ENCODE measurements at places on chromosomes 13 and 19.

DNA sequence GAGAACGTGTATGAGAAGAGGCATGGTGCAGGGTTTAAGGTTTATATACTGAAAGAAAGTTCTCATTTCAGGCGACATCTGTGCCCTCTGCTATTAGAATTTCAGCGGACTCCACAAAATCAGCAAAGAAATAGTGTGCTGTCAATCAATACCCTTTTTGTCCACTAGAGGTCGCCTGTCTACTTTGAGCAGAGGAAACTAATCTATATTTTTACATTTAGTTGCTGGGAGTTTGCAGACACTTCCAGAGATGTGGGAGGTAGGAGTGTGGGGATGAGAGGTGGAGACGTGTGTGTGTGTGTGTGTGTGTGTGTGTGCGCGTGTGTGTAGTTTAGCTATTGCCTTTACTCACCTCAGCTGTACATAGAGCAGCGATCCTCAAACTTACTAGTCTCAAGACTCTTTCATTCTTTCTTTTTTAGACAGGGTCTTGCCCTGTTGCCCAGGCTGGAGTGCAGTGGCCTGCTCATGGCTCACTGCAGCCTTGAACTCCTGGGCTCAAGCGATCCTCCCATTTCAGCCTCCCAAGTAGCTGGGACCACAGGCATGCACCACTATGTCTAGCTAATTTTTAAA lies 9.7 kb downstream of the INAFM1 start:
- peak; percentile 68 for DNase-seq

DNA sequence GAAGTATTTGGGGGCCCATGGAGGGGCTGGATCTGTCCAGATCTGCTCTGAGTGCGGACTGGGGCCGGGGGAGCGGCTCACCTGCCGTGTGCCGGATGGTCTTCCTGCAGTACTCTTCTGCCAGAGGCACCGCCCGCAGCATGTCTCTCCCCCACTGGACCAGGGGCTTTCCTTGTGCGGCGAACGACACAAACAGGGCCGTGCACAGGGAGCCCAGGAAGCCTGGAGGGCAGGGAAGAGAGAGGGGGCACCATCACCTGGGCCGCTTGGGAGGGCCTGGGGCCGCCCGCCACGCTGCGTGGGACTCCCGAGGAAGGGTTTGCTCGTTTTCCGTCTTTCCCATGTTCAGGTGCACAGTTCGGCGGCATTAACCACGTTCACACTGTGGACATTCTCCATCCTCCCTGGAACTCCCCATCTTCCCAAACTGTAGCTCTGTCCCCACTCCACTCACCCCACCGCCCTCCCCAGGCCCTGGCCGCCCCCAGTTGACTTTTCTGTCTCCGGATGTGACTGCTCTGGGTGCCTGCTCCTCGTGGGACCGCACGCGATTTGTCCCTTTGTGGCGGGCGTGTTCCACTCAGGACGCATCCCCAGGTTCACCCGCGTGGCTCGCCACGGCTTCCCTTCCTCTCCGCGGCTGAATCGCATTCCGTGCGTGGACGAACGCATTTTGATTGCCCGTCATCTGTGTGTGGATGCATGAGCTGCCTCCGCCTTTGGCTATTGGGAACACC lies 24.2 kb downstream of the ADPRHL1 start:
- DNase-seq: no peak

- DNase-seq: no peak
Measured at GRCh38 chr13:24323739-24324075, 14.3 kb downstream of the C1QTNF9 start.

- DNase-seq: peak; percentile 46
Measured at GRCh38 chr19:49554701-49555181, 25.6 kb downstream of the NOSIP start.

DNA sequence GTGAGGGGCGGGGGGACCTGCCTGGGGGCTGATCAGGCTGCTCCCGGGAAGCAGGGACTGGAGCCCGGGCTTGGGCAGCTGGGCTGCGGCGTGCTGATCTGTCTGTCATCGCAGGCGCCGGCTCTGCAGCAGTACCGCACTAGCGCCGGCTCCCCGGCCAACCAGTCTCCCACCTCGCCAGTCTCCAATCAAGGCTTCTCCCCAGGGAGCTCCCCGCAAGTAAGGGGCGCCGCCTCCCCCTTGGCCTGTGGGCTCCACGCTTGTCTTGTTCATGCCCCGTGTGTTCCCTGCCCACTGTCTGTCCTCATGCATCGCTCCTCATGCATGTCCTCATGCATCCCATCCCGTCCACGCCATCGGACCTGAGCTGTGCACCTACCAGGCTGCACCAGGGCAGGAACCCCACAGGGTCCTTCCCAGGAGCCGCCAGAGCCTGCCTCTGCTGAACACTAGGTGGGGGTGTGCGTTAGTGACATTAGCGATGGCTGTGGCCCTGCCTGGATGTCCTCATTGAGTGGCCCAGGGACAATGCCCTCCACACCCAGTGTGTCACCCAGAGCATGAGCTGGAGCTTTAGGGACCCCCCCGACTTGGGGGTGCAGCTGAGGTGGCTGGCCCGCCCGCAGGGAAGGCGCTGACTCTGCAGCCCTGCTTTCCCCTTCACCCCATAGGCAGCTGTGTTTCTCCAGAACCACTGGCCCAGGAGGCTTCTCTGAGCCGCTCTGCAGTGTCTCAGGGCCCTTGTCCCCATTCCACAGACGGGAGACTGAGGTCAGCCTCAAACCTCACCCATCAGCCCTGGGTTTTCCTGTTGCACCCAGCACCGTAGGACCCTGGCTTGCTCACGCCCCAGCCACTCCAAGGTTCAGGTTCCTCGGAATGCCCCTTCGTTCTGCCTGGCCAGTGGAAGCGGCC lies 19.5 kb downstream of the COMP start:
- DNase-seq: no peak

GRCh38 chr13:73767191-73767741 lies 366.9 kb downstream of the KLF12 start:
- no peak for DNase-seq

GRCh38 chr13:38826182-38826813 lies 139.4 kb downstream of the FREM2 start:
- DNase-seq: no peak

GRCh38 chr13:31905961-31906360 lies 125.6 kb upstream of the FRY start:
- DNase-seq: no peak

GRCh38 chr19:52170863-52171320 lies 529 bp downstream of the ZNF836 start:
- DNase-seq: no peak

DNA sequence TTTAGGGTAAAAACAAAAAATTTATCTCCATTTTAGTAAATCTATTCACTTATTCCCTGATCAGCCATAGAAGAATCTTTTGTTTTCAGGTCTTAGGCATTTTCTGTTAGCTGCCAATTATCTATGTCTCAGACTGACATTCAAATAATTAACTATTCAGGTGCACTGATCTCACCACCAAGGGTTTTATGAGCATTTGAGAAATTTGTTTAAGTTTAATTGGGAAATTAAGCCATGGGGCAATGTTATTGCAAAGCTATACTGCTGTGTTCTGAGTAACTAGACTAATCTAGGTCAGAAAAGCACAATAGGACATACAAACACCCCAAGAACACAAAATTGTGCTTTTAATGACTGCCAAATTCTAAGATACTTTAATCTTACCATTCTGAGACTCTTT lies 210.7 kb upstream of the EDNRB start:
- DNase-seq: no peak

DNA sequence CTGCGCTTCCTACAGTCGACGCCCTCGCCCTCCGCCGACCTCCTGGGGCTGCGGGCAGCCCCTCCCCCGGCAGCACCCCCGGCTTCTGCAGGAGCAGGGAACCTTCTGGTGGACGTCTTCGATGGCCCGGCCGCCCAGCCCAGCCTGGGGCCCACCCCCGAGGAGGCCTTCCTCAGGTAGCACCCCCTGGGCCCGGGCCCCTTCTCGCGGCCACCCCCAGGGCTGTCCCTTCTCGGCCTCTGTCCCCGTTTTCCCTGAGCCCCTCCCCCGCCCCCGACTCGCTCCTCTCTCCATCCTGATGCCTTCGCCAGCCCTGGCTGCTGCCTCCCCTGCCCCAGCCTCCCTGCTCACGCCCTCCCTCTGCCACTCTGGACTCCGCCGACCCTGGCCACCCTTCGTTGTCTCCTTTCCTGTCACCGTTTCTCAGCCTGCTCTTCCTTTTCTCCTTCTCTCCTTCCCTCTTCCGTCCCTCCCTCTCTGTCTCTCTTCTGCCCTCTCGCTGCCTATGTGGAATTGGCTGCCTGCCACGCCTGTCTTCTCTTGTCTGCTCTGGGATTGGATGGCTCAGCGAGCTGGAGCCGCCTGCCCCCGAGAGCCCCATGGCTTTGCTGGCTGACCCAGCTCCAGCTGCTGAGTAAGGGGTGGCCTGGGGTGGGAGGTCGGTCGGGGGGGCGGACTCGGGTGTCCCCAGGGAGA lies 11.0 kb downstream of the FUZ start:
- DNase-seq: no peak

DNA sequence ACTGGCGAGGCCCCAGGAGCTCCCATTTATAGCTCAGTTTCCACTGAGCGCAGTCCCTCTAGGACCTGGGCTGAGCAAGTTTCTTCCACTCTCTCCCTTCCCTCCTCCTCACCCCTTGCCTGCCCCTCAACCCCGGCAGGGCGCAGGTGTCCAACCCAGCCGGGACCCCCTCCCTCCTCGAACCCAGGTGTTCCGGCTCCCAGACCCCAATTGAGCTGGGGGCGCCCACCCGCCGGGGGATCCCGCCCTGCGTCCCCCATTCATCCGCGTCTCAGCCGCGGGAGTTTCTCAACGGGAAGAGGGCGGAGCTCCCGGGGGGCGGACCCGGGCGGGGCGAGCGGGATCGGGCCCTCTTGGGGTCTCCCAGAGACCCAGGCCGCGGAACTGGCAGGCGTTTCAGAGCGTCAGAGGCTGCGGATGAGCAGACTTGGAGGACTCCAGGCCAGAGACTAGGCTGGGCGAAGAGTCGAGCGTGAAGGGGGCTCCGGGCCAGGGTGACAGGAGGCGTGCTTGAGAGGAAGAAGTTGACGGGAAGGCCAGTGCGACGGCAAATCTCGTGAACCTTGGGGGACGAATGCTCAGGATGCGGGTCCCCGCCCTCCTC lies at the start of gene KIRREL2:
Gene KIRREL2 (plus strand): TSS at position 366 of the 604 bp plus-strand sequence. CDS start 209 bp downstream, at position 575.
- no peak for DNase-seq

- DNase-seq: no peak
Measured at GRCh38 chr13:24724714-24725113, 39.3 kb upstream of the RNF17 start.

GRCh38 chr13:83423381-83423780 lies 458.9 kb downstream of the SLITRK1 start:
- DNase-seq: no peak

DNA sequence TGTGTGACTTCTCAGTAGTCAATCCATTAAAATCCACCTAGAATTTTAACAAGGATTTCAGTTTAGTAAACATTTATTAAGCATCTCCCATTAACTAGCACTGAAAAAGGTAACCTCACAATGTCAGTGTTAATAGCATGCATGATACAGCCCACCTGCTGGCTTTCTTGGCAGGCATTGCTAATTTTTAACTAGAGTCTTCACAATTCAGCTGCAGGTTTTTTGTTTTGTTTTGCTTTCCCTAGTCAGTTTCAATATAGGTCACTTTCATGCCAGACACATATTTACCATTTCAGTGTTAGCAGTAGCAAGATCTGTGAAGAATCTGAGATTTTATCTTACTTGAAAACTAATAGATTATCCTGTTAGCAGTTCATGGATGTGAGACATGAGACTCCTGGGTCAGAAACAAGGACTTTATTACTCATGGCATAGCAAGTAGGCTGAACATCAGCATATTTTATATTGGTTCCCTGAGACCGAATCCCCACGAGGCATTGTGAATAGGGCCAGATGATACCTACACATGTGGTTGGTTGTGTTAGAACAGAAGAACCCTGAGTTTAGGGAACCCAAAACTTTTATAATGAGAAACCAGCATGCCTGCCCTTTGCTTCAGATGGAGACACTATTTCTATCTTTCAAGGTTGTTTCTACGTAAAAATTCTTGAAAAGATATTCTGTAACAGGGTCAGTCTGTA lies 198.0 kb upstream of the HTR2A start:
- DNase-seq: no peak

- no peak for DNase-seq
Measured at GRCh38 chr13:41802684-41803444, 158.0 kb downstream of the VWA8 start.
